ENCODE measurements at places on chromosomes 12 and 14.

DNA sequence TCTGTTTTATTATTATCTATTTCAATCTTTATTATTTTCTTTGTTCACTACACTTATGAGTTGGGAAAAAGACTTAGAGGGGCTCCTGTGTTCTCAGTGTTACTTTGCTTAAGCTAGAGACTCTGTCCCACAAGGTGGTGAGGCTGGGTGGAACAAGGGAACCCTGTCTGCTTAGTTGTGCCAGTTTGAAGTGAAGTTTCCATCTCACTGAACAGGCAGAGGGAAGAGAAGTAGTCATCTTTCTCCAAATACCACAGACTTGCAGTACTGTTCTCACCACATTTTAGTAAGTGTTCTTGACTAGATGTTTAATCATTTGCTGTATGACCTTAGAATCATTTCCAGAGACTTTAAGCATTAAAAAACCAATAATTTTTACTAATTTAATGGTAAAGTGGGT lies 195.7 kb upstream of the NEDD1 start:
- DNase-seq: no peak

DNA sequence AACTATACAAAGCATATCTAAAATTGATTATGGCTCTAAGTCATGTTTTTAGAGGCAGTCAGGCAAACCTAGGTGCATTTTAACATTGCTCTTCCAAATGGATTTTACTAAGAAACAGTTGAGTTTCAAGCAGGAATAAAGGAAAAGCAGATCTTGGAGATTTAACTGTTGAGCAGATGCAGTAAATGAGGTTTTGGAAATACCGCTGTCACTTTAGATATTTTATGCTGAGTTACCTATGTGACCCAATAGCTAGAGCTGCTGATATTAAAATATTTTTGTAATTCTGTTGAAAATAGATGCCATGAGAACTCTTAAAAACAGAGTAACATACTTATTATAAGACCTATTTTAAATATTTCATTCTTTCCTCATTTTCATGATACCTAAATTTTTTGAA lies 181.4 kb downstream of the SYT1 start:
- no peak for DNase-seq

- no peak for DNase-seq
These were observed 393.7 kb upstream of the TMEM132C start for GRCh38 chr12:127873306-127873705.

GRCh38 chr12:102964872-102965271 lies 7.4 kb downstream of the ASCL1 start:
- DNase-seq: no peak

GRCh38 chr12:11651785-11652184 lies 2.3 kb downstream of the ETV6 start:
- DNase-seq: no peak

- DNase-seq: no peak
These were observed 6.7 kb downstream of the DDX47 start for GRCh38 chr12:12819752-12820311.

- no peak for DNase-seq
These were observed 52.2 kb downstream of the GOLGA5 start for GRCh38 chr14:92846162-92846897.

DNA sequence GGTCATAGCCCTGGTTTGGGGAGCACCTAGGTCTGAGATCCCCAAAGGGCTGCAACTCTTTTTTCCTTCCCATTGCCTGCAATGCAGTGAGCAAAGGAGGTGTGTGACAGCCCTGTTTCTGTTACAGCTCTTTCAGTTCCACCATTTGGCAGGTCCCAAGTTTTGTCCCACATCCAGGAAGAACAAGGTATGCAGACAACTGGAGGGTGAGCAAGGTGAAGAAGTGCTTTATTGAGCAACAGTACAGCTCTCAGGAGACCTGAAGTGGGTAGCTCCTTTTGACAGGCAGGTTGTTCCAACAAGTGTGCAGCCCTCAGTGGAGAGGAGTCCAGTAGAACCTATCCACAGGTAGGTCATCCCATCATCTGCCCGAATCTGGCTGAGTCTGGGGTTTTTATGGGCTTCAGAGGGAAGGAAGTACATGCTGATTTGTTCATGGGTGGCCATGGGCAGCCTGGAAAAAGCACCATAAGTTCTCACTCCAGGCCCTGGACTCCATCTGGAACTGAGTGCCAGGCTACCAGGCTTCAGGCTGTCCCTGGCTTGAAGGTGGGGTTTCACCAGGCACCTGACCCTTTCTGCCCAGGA lies 62.8 kb upstream of the NAV3 start:
- DNase-seq: no peak

DNA sequence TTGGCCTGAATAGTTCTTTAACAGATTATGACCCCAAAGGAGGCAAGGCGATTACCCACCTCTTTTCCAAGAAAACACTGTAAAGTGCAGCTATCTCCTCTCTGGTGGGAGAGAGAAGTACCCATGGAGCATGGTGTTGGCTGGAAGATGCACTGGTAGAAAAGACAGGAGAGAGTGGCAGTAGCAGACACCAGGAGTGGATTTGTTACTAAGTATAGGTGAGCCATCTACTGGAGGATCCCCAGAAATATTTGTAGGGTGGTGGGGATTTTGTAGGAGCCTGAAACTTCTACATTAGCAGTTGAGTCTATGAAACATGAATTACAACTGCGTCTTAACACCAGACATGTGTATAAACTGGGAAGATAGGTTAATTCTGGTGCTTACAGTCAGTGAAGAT lies 148.0 kb downstream of the SLC38A4 start:
- DNase-seq: no peak

DNA sequence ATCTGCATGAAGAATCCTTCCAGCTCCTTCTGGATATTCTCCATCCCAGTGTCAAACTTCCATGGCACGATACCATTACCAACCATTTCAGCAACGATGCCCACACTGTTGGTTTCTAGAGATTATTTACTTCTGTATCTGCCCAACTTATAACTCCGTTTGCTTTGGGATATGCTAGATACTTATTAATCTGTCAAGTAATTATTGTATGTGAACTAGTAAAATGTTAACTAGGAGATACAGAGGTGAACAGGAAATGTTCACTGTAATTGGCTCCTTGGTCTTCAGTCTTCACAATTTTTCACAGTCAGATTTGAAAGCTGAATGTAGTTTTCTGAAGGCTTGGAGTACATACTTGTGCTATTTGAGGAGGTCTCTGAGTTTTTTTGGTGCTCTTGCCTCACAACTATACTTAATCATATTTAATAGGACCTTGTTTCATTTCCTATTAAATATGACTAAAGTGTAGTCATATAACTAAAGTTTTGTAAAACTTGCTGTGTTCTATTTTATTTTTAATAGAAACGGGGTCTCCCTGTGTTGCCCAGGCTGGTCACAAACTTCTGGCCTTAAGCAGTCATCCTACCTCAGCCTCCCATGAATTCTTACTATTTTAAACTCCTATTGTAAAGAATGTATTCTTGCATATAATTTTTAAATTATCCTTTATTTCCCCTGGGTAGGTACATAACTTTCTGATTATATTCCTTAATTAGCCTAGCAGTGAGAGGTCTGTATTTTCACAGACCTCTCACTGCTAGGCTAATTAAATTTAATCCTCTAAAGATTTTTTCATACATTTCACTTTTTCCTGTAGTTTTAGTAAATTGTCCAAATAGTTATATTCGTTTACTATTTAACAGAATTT lies 79.7 kb downstream of the FGD4 start:
- DNase-seq: no peak

DNA sequence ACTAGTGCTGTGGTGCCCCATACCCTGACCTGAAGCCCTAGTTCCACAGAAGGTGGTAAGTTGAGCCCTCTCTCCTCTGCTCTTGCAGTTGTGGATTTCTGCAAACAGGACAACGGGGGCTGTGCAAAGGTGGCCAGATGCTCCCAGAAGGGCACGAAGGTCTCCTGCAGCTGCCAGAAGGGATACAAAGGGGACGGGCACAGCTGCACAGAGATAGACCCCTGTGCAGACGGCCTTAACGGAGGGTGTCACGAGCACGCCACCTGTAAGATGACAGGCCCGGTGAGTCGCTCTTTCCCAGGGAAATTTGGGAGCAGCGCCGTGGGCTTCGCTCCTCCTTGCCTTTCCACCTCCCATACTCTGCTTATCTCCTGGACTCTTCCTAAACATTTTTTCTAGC lies 92.2 kb downstream of the NT5DC3 start:
- DNase-seq: no peak

GRCh38 chr14:104502060-104502459 lies 77.5 kb upstream of the C14orf180 start:
- DNase-seq: no peak

DNA sequence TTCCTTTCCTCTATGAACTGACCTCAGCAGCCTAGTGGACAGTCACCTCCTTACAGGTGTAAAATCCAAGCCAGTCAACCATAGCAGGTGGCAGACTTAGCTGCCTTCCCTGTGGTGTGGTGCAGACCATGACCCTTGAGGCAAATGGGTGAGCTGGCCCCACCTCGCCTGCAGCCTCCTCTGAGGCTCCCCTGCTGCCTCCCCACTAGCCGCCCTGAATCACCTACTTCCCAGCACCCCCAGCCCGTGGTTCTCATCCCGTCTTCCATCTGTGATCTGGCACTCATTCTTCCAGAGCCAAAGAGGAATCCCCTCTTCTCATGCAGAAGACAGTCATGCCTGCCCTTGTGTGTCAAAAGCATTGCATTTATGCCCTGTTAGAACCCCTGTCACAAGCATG lies 34.4 kb upstream of the TSPAN9 start:
- DNase-seq: no peak

DNA sequence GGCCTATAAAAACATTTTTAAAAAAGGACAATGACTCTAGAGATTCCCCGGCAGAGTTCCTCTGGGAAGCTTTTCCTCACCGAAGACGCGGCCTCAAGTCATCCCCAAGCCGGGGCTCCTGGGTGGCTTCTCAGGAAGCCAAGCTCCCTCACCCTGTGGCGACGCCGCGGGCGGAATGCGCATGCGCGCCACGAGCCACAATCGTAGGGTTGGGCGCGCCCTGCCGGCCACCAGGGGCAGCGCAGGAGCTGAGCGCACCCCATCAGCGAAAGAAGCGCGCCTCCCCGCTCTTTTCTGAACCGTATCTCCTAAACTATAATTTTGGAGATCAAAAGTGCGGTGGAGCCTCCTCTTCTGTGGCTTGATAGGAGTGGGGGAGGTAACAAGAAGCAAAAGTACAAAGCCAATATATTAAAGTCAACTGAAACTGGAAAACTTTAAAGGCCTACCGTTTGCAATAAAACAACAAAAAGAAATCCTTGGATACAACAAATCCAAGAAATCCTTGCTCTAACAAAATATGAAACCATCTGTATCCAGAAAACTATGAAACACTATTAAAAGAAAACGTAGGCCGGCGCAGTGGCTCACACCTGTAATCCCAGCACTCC lies 17.4 kb upstream of the CHFR start:
- DNase-seq: peak; percentile 89

DNA sequence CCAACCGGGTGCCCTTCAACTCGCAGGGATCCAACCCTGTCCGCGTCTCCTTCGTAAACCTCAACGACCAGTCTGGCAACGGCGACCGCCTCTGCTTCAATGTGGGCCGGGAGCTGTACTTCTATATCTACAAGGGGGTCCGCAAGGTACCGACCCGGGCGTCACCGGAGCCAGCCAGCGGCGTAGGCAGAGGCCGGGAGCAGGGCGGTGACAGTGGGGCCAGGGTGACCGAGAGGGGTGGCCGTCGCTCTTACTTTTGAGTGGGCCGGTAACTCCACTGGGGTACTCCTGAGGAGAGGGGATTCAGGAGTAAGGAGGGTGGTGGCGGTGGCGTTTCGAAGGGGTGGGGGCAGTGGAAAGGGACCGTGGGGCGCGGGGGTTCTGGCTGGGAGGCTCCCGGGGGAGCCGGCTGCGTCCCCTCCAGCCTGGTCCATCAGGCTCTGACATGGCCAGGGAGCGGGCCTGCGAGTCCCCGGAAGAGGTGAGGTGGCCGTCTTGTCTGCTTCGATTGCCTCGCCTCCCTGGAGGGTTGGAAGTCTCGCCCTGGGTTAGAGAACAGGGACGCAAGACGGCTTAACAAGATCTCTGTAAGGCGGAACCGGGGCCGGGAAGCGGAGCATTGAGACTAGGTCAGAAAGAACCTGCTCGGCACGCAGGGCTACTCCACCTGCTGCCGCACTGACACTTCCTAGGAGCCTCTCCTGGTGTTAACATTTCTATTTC lies 491 bp downstream of the WDR20 start:
- DNase-seq: peak; percentile 10

- DNase-seq: no peak
These were observed 29.6 kb downstream of the IFT43 start for GRCh38 chr14:76015191-76015590.

- DNase-seq: no peak
These were observed 9.8 kb downstream of the GALNT4 start for GRCh38 chr12:89514751-89515150.

GRCh38 chr12:107331912-107332311 lies 238.6 kb upstream of the CRY1 start:
- DNase-seq: no peak

- DNase-seq: peak; percentile 33
These were observed 144.2 kb downstream of the PLEKHA5 start for GRCh38 chr12:19273482-19274330.

- DNase-seq: no peak
These were observed 249.6 kb upstream of the TBX3 start for GRCh38 chr12:114933428-114934160.

- no peak for DNase-seq
These were observed 134.7 kb downstream of the FGD4 start for GRCh38 chr12:32533971-32534590.

GRCh38 chr12:106090591-106091445 lies 47.9 kb downstream of the NUAK1 start:
- no peak for DNase-seq

GRCh38 chr12:102215992-102216691 lies 18.5 kb upstream of the PMCH start:
- no peak for DNase-seq

GRCh38 chr12:10169104-10169503 lies 2.8 kb downstream of the OLR1 start:
- DNase-seq: no peak

DNA sequence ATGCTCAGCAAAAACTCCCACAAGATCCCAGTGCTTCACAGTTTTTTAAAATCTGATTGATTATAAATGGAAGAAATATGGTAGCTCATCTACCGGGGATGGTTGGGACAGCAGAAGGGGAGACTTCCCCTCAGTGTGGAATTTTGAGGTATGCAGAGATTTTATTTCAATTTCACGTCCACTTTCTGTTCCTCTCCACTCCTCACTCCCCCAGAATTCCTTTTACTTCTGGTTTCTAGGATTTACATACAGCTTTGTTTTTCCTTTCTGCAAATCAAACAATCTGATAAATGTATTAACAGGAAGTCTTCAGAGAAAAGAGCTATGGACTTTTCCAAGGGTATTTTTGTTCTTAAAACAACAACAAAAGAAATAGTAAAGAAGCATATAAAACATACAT lies 181.5 kb upstream of the ARHGAP5 start:
- DNase-seq: no peak

DNA sequence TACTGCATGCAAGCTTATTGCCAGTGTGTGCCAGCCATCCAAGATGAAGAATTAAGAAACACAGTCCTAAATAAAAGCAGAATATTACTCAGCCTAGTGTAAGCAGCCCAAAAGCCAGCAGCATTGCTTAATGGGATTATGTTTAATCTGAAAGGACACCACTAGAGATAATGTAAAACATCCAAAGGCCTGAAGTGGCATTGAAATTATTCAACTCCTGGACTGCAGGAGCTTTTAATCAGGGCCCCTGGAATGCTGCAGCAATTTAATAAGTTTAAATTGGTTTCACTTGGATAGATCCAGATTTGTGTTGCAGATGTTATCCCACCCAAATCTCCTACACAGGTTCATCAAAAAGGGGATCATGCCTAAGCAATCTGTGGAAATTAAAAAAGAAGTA lies 193.0 kb downstream of the C12orf50 start:
- no peak for DNase-seq

GRCh38 chr12:12616512-12617310 lies 5.0 kb downstream of the CREBL2 start:
- DNase-seq: no peak
